Astrocyte (in vitro differentiated cells and primary cell): ENCODE measurements at places on chromosomes 7 and 10. TPM values are rescaled to one million over a fixed set of nuclear protein-coding genes. Genes with fewer than 3 reads are reported as not detected.

The BMI1 gene
- total RNA-seq = 29.7 and 30.8 TPM in 2 replicates

DNA sequence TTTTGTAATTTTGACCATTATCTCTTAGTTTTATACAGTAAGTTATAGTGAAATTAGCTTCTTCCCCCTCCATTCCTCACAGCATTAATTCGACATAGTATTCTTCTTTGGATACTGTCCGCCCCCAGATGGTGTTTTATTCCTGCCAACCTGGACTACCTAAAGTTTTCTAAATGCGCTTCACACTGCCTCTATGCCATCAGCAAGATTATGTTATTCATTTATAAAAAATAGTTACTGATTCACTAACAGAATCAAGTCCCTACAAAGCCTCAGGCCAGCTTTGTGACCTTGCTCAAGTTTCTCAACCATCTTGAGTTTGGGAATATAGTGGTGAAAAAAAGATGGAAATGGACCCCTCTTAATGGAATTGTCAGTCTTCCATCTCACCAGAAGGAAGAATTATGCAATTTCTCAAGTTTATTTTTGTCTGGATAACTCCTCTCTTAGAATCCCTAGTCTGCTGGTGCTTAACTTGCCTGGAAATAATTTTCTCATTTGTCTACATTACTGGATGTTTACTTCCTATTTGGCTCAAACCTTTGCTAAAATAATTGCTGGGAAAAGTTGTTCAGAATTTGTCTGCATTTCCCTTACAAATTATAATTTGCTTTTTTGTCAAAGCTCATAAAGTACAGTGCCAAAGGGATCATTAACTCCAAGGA is 16.7 kb upstream of the FGL2 start:
- H3K36me3 ChIP-seq = no peaks in the 10 kb centered on the region
- no peak for DNase-seq
- H3K27me3 ChIP-seq = no peaks in the 10 kb centered on the region
- H3K27ac ChIP-seq = no peak overlapping the region

GRCh38 chr7:8343556-8343955 is 81.6 kb upstream of the ICA1 start:
- no peak overlapping the region for H3K4me3 ChIP-seq
- no peak for DNase-seq
- no peak overlapping the region for H3K27ac ChIP-seq
- H3K27me3 ChIP-seq = no peaks in the 10 kb centered on the region
- no peaks in the 10 kb centered on the region for H3K4me1 ChIP-seq

DNA sequence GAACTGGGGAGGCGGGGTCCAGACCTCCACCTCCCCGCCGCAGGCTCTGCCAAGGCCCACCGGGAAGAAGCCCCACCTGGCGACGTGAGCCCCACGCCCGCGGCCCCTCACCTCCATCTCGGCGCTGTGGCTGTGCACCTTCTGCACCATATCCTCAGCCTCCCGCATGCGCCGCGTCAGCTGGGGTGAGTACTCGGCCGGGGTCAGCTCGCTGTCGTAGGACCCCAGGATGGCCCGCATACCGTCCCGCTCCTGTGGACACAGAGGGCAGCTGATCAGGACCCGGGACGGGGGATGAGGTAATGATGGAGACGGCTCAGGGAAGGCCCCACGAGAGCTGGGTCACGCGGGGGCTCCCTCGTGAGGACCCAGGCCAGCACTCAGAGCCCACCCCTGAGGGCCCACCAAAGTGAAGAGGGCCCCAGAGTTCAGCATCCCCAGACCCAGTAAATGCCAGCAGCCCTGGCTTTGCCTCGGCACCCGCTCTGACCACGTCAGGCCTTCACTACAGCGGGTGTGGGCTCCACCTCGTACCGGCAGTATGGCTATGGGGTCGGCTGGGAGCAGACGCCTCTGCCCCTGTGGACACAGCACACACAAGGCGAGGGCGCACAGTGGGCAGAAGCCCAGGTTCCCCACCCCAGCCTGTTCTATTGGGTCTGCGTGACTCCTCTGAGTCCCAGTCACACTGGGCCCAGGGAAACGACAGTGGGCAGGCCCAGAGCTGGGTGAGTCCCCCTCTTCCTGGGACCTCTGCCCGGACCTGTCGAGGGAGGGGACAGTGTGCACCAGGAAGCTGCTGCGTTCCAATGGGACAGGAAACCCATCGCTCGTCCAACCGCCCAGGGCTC is 218.1 kb downstream of the MAD1L1 start:
- no peaks in the 10 kb centered on the region for H3K36me3 ChIP-seq
- no peaks in the 10 kb centered on the region for H3K27me3 ChIP-seq
- H3K4me3 ChIP-seq = no peak overlapping the region
- H3K27ac ChIP-seq = no peak overlapping the region
- DNase-seq = no peak
- H3K4me1 ChIP-seq = peaks cover 19% of the 10 kb centered on the region

DNA sequence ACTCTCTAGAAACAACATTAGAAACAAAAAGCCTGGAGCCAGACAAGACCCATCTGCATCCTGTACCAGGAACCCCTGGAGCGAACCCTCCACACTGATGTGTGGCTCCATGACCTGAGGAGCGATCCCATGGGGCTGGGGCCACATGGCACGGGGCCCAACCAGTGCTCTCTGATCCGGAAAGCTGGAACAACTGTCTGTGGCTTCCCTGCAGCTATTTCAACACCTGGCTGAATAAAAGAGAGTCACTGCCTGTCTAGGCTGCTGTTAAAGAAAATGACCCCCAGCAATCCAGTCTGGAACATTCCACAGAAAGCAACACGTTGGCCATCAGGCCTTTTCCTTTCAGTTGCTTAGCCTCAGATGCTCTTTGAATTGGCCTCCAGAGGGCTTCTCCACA is 20.9 kb downstream of the UROS start:
- H3K27ac ChIP-seq = no peak overlapping the region
- DNase-seq = no peak
- no peaks in the 10 kb centered on the region for H3K27me3 ChIP-seq
- H3K4me1 ChIP-seq = no peaks in the 10 kb centered on the region

GRCh38 chr10:11782793-11783557 is 40.2 kb upstream of the PROSER2 start:
- peak; percentile 22 for DNase-seq
- H3K4me1 ChIP-seq = no peaks in the 10 kb centered on the region
- H3K36me3 ChIP-seq = no peaks in the 10 kb centered on the region
- H3K4me3 ChIP-seq = no peak overlapping the region
- no peak overlapping the region for H3K27ac ChIP-seq

- DNase-seq = no peak
- peaks cover 19% of the 10 kb centered on the region for H3K4me1 ChIP-seq
- H3K27ac ChIP-seq = peak overlapping the region; percentile 8
Observed at GRCh38 chr7:51647486-51647885, 330.9 kb upstream of the COBL start.

GRCh38 chr10:101218351-101219138 is 10.7 kb downstream of the LBX1 start:
- H3K4me3 ChIP-seq = no peak overlapping the region
- H3K27me3 ChIP-seq = peaks cover 90% of the 10 kb centered on the region
- DNase-seq = no peak
- H3K27ac ChIP-seq = no peak overlapping the region

The HOXA6 gene
- not detected in 2 replicates for total RNA-seq

- peaks cover 7% of the 10 kb centered on the region for H3K27me3 ChIP-seq
- no peaks in the 10 kb centered on the region for H3K36me3 ChIP-seq
- no peak for DNase-seq
- peak overlapping the region; percentile 56 for H3K27ac ChIP-seq
- H3K4me3 ChIP-seq = peak overlapping the region; percentile 24
- peaks cover 42% of the 10 kb centered on the region for H3K4me1 ChIP-seq
Observed at GRCh38 chr7:51033727-51034520, 251.2 kb upstream of the GRB10 start.

DNA sequence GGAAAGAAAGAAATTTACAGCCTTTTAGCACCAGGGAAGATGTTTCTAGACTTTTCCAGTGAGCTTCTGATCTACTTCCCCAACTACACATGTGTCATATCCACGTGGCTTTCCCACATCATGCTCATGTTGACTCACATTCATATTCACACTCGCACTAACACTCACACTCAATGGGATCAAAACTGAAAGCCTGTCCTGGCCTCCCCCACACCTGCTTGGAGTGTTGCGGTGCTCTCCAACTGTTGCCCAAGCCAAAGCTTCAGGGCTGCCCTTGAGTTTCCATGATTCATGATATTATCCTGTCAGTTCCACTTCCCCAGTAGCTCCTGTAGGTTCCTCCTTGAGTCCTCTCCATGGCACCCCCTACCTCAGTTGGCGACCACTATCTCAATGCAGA is 444.4 kb downstream of the GATA3 start:
- H3K4me1 ChIP-seq = no peaks in the 10 kb centered on the region
- no peaks in the 10 kb centered on the region for H3K27me3 ChIP-seq
- no peak for DNase-seq
- H3K36me3 ChIP-seq = no peaks in the 10 kb centered on the region

DNA sequence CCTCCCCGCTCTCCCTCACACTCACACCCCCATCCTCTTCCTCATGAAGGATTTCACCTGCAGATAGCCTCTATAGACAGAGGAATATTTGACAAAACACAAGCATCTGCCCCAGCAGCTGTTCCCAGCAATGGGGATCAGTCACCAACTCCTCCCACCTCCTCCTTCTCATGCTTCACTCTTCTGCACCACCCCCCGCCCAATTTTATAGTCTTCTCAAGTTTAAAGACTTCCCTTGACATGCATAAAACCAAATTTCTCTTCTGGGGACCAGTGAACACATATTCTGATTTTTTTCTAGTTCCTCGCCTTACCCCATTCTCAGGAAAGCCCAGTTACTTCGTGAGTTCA is 654.4 kb downstream of the LRMDA start:
- no peaks in the 10 kb centered on the region for H3K27me3 ChIP-seq
- H3K4me3 ChIP-seq = no peak overlapping the region
- DNase-seq = no peak
- H3K4me1 ChIP-seq = peaks cover 20% of the 10 kb centered on the region

GRCh38 chr10:124921261-124921660 is 20.7 kb upstream of the ZRANB1 start:
- peaks cover 15% of the 10 kb centered on the region for H3K4me1 ChIP-seq
- H3K36me3 ChIP-seq = no peaks in the 10 kb centered on the region
- H3K27ac ChIP-seq = no peak overlapping the region
- DNase-seq = no peak
- H3K27me3 ChIP-seq = no peaks in the 10 kb centered on the region

The UPK3B gene
- 0.64 TPM in 1 of 2 replicates, not detected in the other for total RNA-seq

DNA sequence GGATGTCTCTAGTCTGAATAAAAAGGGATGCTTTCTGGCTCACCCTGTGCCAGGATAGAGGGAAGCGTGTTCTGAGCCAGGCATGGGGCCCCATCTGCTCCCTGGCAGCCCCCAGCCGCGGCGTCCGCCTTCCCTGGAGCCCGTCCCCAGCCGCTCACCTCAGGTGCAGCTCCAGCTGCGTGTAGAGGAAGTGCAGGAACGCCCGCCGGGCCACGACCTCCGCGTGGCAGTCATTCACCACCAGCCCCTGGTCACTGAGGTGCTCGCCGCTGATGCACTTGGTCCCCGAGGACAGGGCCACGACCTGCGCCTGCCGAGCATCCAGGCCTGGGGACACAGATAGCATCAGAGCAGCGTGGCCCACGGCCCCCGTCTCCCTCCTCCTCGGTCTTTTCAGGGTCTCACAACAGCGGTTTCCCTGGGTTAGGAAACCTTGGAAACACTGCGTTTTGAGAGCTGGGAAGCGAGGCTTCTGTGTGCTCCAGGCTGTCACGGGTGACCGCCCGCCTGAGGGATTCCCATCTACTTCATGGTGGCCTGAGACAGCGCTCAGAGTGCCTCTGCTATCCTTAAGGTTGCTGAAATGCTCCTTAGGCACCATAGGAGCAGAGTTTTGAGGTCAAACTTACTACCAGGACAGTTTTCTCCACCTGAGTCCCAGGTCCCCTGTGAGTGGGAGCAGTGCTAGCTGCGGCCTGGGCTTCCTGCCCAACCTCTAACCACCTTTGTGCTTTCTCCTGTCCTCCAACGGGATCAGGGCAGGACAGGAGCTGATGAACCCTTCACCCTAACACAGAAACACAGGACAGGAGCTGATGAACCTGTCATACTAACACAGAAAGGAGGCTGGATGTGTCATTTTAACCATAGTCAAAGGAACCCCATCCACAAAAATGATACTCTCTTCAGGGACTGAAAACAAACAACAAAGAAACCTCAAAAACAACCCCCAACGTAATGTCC is 186.1 kb downstream of the WDR37 start:
- H3K4me1 ChIP-seq = no peaks in the 10 kb centered on the region
- no peaks in the 10 kb centered on the region for H3K36me3 ChIP-seq
- no peaks in the 10 kb centered on the region for H3K27me3 ChIP-seq
- no peak overlapping the region for H3K4me3 ChIP-seq

The NRAP gene
- not detected in 2 replicates for total RNA-seq

DNA sequence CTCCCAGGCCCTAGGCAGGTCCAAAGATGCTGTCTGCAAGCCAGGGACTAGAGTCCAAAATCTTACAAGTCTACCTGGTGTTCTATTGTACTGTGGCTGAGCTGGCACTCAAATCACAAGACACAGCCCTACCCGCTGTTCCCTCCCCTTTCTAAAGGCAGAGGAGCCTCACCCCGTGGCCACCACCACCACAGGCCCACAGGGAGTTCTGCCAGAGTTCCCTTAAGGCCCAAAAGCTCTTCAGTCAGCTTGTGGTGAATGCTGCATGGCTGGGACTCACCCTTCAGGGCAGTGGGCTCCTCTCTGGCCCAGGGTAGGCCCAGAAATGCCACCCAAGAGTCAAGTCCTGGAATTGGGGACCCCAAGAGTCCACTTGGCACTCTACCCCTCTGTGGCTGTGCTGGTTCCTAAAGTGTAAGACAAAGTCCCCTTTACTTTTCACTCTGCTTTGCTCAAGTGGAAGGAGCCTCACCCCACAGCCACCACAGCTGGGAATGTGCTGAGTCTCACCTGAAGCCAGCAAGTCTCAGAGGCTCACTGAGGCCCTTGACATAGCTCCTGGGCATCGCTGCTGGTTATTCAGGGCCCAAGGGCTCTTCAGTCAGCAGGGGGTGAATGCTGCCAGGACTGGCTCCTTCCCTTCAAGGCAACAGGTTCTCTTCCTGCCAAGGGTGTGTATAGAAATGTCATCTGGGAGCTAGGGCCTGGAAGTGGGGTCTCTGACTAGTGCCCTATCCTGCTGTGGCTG is 48.8 kb upstream of the PSAP start:
- no peak overlapping the region for H3K27ac ChIP-seq
- no peaks in the 10 kb centered on the region for H3K4me1 ChIP-seq
- H3K4me3 ChIP-seq = no peak overlapping the region
- DNase-seq = no peak
- no peaks in the 10 kb centered on the region for H3K27me3 ChIP-seq

GRCh38 chr7:107870427-107871000 is 20.5 kb upstream of the DLD start:
- no peaks in the 10 kb centered on the region for H3K4me1 ChIP-seq
- DNase-seq = no peak
